ENCODE measurements at places on chromosomes 13 and 19. TPM values are rescaled to one million over a fixed set of nuclear protein-coding genes. Genes with fewer than 3 reads are reported as not detected.
A peak's percentile ranks its signal among the peaks of the same experiment; 100 is the strongest.

DNA sequence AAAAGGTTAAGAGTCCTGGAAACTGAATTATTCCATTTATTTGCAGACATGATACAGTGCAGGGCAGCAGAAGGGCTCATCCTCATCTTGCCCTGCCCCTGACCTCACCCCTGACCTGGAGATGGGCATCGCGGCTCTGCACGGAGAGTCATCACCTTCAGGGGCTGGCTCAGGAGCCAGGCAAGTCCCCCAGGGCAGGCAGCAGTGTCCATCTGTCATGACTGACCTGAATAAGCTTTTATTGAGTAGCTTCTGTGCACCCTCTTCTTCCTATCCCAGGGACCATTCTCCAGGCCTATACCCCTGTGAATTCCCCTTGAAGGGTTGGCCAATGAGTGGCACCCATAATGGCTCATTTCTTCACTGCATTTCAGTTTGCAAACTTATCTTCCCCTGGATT is 484.2 kb downstream of the ZNF536 start:
- H3K27ac ChIP-seq, result no peak overlapping the region
- H3K4me1 ChIP-seq, result no peaks in the 10 kb centered on the region
- no peak for DNase-seq
- H3K36me3 ChIP-seq, result no peaks in the 10 kb centered on the region

DNA sequence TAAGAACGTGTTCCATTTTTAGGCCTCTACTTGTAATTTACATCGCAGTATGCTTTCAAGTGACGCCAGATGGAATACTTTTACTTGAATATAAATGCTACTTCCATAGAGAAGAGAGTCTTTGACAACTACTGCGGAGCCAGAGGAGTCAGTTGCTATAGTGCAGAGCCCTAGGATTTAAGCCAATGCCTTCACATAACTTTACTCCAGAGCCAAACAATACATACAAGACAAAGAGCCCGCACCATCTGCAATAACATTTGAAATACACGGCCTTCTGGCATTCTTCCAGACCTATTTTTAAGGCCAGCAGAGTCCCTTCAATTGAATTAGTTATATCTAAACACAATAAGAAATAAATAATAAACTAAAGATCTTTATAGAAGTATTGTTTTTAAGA is 59.4 kb downstream of the XPO4 start:
- no peak overlapping the region for H3K4me3 ChIP-seq
- H3K4me1 ChIP-seq, result no peaks in the 10 kb centered on the region
- no peak overlapping the region for H3K27ac ChIP-seq
- H3K27me3 ChIP-seq, result no peaks in the 10 kb centered on the region

Gene GAS6
- total RNA-seq, result 83.8 TPM

GRCh38 chr19:34327851-34328250 is 37.1 kb upstream of the GPI start:
- peak overlapping the region; percentile 39 for H3K27ac ChIP-seq
- H3K4me1 ChIP-seq, result peaks cover 18% of the 10 kb centered on the region
- no peak for DNase-seq
- H3K36me3 ChIP-seq, result peaks cover 5% of the 10 kb centered on the region

DNA sequence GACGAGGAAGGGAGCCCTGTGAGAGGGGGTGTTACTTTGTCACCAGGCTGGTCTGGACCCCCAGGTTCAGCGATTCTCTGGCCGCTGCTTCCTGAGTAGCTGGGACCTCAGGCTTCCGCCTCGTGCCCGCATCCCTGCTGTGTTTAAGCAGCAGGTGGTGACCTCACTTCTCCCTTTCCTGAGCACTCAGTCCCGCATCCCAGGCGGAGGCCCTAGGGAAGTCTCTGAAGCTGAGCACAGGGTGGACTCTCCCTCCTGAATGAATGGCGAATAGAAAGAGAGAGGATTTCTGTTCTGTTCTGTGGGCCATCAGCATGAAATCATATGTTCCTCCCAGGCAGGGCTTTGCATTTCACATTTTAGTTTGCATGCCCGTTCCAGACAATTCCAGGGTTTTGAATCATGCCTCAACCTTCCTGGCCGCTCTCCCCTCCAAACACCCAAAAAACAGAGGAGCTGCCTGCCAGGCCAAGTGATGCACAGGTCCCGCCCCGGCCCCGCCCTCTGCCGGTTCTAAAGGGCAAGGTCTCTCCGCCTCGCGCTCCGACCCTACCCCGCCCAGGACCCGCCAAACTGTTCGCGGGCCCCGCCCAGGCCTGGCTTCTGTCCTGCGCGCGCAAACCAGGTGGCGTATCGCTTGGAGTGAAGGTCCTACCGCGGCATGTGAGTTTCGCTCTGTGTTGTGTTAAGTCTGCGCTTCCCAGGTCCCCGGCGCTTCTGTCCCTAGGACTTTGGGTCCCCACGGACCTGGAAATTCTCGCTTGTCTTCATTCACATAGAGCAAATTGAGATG is 35.1 kb upstream of the ZNF808 start:
- H3K27ac ChIP-seq, result no peak overlapping the region
- peaks cover 3% of the 10 kb centered on the region for H3K4me1 ChIP-seq
- H3K27me3 ChIP-seq, result no peaks in the 10 kb centered on the region
- no peak overlapping the region for H3K4me3 ChIP-seq
- peak; percentile 35 for DNase-seq
- no peaks in the 10 kb centered on the region for H3K36me3 ChIP-seq

Gene GZMM
- 0.74 TPM for total RNA-seq

DNA sequence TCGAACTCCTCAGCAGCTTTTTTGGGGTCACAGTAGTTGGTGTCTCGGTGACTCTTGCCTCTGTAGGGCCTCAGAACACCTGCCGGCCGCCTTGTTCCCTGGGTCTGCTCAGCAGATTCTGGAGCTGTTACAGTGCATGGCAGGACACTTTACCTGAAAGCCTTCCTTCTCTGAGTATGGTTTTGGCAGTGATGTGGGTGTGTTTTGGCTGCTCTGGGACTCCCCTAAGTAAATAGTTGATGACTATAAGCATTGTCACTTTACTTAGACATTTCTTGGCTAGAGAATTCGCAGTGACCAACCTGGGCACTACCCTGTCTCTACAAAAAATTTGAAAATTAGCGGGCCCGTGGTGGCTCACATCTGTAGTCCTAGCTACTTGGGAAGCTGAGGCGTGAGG is 7.0 kb downstream of the MAU2 start:
- DNase-seq, result no peak
- no peak overlapping the region for H3K27ac ChIP-seq
- peaks cover 12% of the 10 kb centered on the region for H3K36me3 ChIP-seq
- H3K27me3 ChIP-seq, result no peaks in the 10 kb centered on the region
- H3K4me3 ChIP-seq, result no peak overlapping the region
- no peaks in the 10 kb centered on the region for H3K4me1 ChIP-seq

DNA sequence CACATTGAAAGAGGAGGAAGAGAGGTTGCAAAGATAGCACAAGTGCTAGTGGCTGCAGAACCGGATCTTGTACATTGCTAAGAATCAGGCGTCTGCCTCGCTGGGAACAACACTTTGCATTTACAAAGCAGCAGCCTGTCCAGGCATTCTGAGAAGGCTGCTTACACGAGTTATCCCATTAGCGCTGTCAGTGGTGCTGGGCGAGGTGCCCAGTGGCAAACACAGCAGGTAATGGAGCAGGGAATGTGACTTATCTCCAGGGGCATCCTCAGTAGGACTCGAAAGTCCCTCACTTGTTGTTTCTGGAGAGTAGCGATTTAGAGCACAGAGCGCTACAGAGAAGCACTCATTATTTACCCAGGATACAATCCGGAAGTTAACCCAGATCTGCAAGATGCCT is 209.6 kb downstream of the OLFM4 start:
- no peaks in the 10 kb centered on the region for H3K36me3 ChIP-seq
- H3K4me1 ChIP-seq, result no peaks in the 10 kb centered on the region
- H3K27ac ChIP-seq, result no peak overlapping the region
- DNase-seq, result no peak
- H3K27me3 ChIP-seq, result peaks cover 4% of the 10 kb centered on the region

Gene CACTIN
- total RNA-seq, result 23.4 TPM

- no peaks in the 10 kb centered on the region for H3K27me3 ChIP-seq
- no peak overlapping the region for H3K4me3 ChIP-seq
- no peak overlapping the region for H3K27ac ChIP-seq
- no peaks in the 10 kb centered on the region for H3K4me1 ChIP-seq
These were observed 239.8 kb downstream of the COG6 start for GRCh38 chr13:39895254-39895653.

Gene PLPP2
- total RNA-seq, result 14.1 TPM

DNA sequence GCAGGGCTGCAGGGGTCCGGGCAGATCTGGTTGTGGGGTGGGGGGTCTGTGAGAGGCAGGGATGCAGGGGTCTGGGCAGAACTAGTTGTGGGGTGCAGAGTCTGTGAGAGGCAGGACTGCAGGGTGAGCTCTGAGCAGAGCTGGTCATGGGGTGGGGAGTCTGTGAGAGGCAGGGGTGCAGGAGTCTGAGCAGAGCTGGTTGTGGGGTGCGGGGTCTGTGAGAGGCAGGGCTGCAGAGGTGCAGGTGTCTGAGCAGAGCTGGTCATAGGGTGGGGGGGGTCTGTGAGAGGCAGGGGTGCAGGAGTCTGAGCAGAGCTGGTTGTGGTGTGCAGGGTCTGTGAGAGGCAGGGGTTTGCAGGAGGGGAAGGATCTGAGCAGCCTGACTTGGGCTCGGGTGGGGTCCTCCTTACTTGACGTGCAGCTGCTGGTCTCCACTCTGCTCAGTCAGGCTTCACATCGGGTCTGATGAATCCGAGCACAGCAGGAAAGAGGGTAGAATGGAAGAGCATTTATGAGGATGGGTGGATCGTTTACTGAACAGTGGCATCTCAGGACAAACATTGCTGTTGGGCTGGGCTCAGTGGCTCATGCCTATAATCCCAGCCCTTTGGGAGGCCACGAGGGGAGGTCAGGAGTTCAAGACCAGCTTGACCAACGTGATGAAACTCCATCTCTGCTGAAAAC is 31.2 kb downstream of the IGFL2 start:
- H3K4me3 ChIP-seq, result no peak overlapping the region
- no peaks in the 10 kb centered on the region for H3K4me1 ChIP-seq

DNA sequence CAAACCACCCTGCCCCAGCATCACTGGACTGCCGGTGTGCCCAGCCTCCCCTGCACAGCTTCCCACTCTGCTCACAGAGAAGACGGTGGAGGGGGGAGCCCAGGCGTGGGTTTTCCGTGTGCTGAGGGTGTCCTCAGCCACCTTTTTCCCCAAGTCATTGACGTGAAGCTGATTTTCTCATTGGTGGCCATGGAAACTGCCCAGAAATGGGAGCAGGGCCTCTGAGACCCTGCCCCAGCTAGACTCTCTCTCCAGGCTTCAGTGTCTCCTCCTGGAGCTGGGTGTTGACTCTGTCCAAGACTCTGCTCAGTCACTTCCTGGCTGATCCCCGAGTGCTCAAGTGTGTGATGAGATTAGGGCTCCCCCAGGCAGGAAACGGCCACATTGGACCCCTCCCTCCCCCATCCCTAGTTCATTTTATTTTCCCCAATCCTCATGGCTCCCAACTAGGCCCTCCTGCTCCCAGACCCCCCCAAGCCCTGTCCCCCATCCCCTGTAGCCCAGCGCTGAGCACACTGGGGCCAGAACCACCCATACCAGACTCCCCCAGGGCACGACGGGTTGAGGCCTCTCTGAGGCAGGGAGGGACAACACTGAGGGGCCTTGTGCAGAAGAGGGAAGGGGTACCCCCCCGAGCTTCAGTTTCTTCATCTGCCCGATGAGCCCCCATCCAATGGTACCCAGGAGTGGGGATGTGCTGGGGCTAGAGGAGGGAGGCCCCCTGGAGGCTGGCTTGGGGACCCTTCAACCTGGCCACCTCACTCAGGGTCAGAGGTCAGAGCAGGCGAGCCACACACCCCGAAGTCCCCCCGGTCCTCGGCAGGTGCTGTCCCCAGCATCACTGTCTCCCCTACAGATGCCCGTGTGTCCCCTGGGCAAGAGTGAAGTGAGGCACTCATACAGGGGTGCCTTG is 1.2 kb upstream of the F2RL3 start:
- no peaks in the 10 kb centered on the region for H3K36me3 ChIP-seq
- peak overlapping the region; percentile 83 for H3K27ac ChIP-seq
- no peak overlapping the region for H3K4me3 ChIP-seq
- H3K4me1 ChIP-seq, result no peaks in the 10 kb centered on the region
- DNase-seq, result no peak

Gene ZNF433
- total RNA-seq, result 5.8 TPM

DNA sequence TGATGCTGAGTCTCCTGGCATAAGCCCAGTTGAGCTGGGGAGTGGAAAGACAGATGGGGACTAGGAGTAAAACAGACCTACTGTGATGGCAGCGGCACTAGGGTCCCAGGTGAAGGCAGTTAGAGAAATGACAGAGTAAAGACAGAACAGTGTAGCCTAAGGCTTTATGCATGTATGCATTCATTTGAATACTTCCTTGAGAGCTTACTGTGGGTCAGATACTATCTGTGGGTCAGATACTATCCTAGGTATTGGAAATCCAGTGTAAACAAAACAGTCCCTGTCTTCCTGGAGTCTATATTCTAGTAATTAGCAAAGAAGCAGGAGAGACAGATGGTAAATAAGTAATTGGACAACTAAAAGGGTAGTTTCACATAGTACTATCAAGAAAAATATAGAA is 73.7 kb upstream of the LRCH1 start:
- H3K27me3 ChIP-seq, result no peaks in the 10 kb centered on the region
- no peaks in the 10 kb centered on the region for H3K36me3 ChIP-seq
- no peak overlapping the region for H3K27ac ChIP-seq
- H3K4me3 ChIP-seq, result no peak overlapping the region

- no peak overlapping the region for H3K4me3 ChIP-seq
- H3K4me1 ChIP-seq, result no peaks in the 10 kb centered on the region
- H3K27ac ChIP-seq, result no peak overlapping the region
These were observed 35.9 kb downstream of the OXGR1 start for GRCh38 chr13:96958286-96958891.

Gene PTGIR
- total RNA-seq, result 7.8 TPM

DNA sequence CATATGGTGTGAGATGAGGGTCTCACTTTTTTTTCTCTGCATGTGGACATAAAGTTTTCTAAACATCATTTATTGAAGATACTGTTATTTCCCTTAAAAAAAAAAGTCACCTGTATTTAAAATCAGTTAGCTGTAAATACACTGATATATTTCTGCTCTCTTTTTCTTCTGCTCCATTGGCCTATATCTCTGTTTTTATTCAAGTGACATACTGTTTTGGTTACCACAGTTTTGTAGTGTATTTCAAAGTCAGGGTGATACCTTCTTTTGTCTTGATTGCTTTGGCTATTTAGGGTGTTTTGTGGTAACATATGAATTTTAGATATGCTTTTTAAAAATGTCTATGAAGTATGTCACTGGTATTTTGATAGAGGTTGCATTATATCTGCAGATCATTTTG is 15.8 kb upstream of the ZNF431 start:
- no peaks in the 10 kb centered on the region for H3K27me3 ChIP-seq
- DNase-seq, result no peak
- no peaks in the 10 kb centered on the region for H3K4me1 ChIP-seq
- H3K4me3 ChIP-seq, result no peak overlapping the region
- H3K27ac ChIP-seq, result no peak overlapping the region

DNA sequence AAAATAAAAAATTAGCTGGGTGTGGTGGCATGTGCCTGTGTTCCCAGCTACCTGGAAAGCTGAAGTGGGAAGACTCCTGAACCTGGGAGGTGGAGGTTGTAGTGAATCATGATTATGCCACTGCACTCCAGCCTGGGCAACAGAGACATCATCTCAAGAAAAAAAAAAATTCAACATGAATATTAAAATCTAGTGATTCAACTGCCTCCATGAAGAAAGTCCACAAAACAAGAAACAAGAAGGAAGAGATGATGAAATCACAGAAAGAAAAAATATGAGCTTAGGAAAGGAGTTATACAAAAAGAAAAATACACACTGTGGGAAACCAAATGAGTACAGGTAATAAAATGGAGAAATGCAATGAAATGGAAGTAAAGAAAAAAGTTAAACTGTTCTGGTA is 99.6 kb upstream of the SIAH3 start:
- DNase-seq, result no peak
- peaks cover under 1% of the 10 kb centered on the region for H3K36me3 ChIP-seq
- H3K27me3 ChIP-seq, result no peaks in the 10 kb centered on the region
- peaks cover 16% of the 10 kb centered on the region for H3K4me1 ChIP-seq

GRCh38 chr13:97945792-97946419 is 7.6 kb upstream of the IPO5 start:
- no peaks in the 10 kb centered on the region for H3K36me3 ChIP-seq
- DNase-seq, result no peak
